ENCODE measurements at places on chromosomes 12 and 14. TPM values are rescaled to one million over a fixed set of nuclear protein-coding genes. Genes with fewer than 3 reads are reported as not detected.

Gene CBLN3
- polyA plus RNA-seq = 0.46 TPM

GRCh38 chr14:89630101-89630829 is 213.2 kb upstream of the FOXN3 start:
- DNase-seq = no peak
- no peaks in the 10 kb centered on the region for H3K27me3 ChIP-seq
- H3K27ac ChIP-seq = no peak overlapping the region
- H3K4me1 ChIP-seq = peaks cover 4% of the 10 kb centered on the region
- H3K4me3 ChIP-seq = no peak overlapping the region
- H3K36me3 ChIP-seq = no peaks in the 10 kb centered on the region

DNA sequence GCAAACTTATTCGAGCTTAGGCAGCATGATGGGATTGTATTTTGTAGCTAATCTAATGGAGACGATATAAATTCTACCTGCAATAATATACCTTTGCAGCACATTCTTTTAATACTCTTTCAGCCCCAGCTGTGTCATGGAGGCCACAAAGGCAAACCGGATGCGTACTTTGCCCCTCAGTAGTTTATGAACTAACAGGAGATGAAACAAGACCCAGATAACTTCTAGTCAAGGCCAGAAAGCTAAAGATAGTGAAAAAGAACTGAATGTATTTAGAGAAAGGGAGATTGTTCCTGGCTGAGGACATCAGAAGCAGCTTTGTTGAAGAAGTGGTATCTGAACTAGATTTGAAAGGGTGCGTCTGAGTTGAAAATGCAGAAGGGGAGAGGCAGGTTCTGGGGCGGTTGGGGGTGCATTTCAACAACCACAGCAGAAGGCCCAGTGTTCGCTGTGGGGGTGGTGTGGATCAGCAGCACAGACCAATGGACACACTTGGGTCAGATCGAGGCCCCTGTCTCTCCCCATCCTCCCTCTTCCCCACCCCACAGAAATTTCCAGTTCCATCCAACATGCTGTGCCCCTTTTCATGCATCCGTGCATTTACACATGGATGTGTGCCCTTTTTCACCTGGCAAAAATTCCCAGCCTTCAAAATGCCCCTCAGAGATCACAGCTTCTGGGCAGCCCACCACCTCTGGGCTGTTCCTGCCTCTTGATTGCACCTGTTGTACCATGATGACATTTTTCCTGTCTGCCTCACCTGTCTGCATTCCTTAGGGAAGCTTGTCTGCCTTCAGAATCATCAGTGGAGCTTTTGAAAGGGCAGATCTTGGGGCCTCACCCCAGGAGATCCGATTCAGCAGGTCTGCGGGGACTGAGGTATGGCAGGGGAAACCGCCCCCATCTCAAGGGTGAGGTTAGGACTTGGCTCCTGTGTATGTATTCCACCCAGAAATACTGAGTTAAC is 2.2 kb downstream of the ZNF839 start:
- H3K27ac ChIP-seq = no peak overlapping the region
- peaks cover 30% of the 10 kb centered on the region for H3K4me1 ChIP-seq
- no peak overlapping the region for H3K4me3 ChIP-seq
- DNase-seq = no peak
- H3K36me3 ChIP-seq = peaks cover 13% of the 10 kb centered on the region

DNA sequence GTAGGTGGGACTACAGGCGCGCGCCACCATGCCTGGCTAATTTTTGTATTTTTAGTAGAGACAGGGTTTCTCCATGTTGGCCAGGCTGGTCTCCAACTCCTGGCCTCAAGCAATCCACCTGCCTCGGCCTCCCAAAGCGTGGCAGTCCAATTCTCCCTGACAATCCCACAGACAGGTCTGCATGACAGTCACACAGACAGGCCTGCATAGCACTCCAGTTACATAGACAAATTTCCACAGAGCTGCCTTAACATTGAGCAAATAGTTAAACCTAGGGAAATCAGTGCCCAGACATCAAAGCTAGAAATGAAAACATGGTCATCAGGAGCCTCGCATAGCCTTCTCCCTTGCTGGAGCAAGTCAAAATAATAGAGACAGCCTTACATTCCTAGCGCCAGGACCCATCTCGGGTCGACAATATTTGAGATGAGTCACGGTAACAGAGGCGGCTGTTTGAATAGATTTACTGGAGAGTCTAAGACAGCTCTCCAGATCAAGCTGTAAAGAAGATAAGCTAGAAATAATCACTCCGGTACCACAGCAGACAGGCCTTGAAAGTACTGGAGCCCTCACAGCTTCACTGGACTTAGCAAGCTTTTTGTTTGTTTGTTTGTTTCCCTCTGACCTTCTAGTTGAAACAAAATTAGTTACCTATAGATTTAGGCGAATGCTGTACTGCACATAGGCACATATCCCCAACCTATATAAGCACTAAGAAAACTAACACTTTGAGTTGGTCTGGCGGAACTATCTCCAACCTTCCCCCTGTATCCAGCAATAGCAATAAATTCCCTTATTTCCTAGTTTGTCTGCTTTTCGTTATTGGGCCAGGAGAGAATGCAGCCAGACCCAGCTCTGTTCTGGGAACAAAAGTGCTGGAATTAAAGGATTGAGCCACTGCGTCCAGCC is 23.8 kb upstream of the PYROXD1 start:
- no peak for DNase-seq
- no peak overlapping the region for H3K4me3 ChIP-seq
- H3K27ac ChIP-seq = no peak overlapping the region

Gene RXYLT1
- polyA plus RNA-seq = 5.8 TPM

- H3K27ac ChIP-seq = no peak overlapping the region
- peaks cover 15% of the 10 kb centered on the region for H3K36me3 ChIP-seq
- H3K4me1 ChIP-seq = peaks cover 64% of the 10 kb centered on the region
Measured at GRCh38 chr12:103933237-103933636, 3.0 kb downstream of the HSP90B1 start.

DNA sequence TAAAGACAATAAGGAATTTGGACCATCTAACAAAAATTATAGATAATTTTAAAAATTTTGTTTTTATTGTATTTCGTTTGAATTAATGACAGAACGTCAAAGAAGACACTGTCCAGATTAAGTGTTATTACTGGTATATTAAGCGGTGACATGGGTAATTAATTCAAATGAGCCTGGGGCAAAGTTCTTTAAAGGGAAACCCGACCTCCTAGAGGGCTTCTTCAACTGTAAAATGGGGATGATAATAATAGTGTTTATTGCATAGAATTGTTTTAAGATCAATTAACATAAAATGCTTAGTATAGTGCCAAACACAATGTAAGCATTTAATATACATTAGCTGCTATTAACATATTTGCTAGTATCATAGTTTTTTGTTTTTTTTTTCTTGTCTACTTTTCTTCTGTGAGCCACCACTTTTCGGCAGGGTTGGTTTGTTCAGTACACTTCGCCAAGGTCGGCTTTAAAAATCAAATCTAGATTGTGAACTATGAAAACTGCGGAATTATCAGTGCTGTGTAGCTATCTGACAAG is 514 bp upstream of the LARP4 start:
- H3K27me3 ChIP-seq = no peaks in the 10 kb centered on the region
- no peak for DNase-seq
- H3K4me3 ChIP-seq = peak overlapping the region; percentile 79
- H3K36me3 ChIP-seq = no peaks in the 10 kb centered on the region
- peak overlapping the region; percentile 87 for H3K27ac ChIP-seq

- H3K4me1 ChIP-seq = peaks cover 13% of the 10 kb centered on the region
- H3K27ac ChIP-seq = no peak overlapping the region
- no peak overlapping the region for H3K4me3 ChIP-seq
- H3K27me3 ChIP-seq = no peaks in the 10 kb centered on the region
Measured at GRCh38 chr12:29771786-29772185, 12.0 kb downstream of the TMTC1 start.

GRCh38 chr12:68773582-68773981 is 27.6 kb downstream of the SLC35E3 start:
- no peak overlapping the region for H3K27ac ChIP-seq
- H3K36me3 ChIP-seq = no peaks in the 10 kb centered on the region
- H3K4me3 ChIP-seq = no peak overlapping the region
- DNase-seq = no peak
- H3K4me1 ChIP-seq = no peaks in the 10 kb centered on the region

DNA sequence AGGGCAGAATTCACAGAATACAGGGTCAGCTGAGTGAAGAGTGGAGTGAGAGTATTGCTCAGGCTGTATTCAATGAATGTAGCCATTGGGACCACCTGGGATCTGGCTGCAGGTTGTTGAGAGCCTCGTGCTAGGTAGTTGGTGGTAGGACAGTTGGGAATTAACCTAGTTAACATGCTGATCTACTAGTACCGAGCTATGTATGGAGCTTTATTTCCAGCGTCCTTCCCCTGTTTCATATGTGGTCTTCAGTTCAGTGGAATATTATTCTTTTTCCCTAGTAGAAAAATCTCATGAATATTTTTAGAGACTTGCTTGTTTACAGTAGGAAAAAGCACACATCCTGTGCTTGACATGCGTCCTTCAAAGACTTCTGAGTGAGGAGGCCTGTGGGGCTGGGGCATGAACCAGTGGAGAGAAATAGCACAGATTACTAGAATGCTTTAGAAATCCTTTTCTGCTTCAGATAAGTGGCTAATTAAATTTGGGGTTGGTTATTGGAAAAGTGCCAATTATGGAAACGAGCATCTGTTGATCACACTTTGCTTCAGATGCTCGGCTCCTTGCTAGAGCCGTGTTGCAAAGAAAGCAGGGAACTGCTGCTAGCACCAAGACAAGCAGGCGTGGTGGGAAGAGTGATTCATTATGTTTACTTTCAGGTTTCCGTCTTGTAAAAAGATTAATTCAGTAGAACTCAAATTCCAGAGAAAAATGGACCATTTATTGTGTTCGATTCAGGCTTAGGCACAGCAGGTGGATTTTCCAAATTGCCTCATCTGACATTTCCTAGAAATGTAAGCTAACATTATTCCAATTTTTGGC is 53.6 kb downstream of the ARF6 start:
- DNase-seq = no peak
- H3K27ac ChIP-seq = peak overlapping the region; percentile 14
- H3K4me1 ChIP-seq = peaks cover 4% of the 10 kb centered on the region
- H3K36me3 ChIP-seq = no peaks in the 10 kb centered on the region
- no peak overlapping the region for H3K4me3 ChIP-seq

Gene DHRS2
- polyA plus RNA-seq = 0.54 TPM

DNA sequence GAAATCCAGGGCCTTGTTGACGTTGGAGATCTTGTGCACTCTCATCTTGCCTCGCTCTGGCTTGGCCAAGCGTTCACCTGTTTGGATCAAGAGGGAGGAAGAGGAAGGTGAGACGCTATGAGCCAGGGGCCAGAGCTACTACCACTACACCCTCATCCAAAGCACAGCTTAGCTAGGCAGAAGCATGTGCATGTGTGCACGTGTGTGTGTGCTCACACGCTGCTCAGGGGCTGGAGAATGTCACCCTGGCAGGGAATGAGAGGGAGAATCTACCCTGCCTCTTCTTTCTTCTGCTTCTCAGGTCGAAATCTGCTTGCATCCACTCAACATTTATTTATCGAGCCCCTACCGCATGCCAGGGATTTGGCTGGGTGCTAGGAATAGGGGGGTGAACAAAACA is 58.1 kb downstream of the ACTN1 start:
- no peak overlapping the region for H3K4me3 ChIP-seq
- no peak for DNase-seq
- peaks cover 27% of the 10 kb centered on the region for H3K36me3 ChIP-seq
- no peaks in the 10 kb centered on the region for H3K4me1 ChIP-seq

Gene HEATR5A
- 9.3 TPM for polyA plus RNA-seq

- H3K27me3 ChIP-seq = no peaks in the 10 kb centered on the region
- DNase-seq = no peak
- no peak overlapping the region for H3K27ac ChIP-seq
- peaks cover 11% of the 10 kb centered on the region for H3K36me3 ChIP-seq
Measured at GRCh38 chr14:35688126-35688826, 120.8 kb downstream of the RALGAPA1 start.

Gene PIGH
- 14.1 TPM for polyA plus RNA-seq

DNA sequence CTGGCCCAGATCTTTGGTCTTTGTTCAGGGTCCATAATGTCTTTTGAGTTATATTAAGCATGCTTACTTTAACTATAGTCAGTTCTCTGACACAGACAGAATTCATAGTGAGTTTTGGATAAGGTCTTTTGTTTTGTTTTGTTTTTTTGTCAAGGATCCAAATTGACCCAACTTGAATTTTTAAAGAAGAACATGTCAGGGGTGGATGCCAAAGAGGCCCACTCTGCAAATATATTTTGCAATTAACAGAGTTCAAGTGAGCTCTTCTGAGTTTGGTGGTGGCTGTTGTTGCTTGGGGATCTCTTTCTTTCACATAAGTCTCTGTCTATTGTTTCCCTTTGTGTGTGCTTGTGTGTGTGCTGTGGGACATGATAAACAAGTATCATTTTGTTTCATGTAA is 34.4 kb upstream of the PMCH start:
- no peak overlapping the region for H3K4me3 ChIP-seq
- no peaks in the 10 kb centered on the region for H3K36me3 ChIP-seq
- H3K4me1 ChIP-seq = no peaks in the 10 kb centered on the region
- H3K27me3 ChIP-seq = no peaks in the 10 kb centered on the region
- no peak for DNase-seq

Gene KRAS
- 22.4 TPM for polyA plus RNA-seq

DNA sequence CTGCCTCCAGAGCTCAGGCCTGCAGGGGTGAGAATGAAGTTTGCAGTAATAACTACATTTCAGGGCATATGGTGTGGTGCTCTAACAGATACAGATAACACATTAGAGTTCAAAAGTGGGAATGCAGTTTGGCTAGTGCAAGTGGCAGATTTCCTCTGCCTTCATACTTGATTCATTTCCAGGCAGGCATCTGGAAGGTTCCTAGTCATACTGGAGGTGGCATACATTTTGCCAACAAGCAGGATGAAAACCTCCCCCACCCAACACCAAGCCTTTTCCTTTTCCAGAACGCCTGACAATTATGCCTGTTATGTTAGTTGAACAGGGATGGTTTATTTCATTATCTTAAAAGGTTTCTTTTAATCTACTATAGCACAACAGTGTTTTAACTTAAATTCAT is 24.3 kb downstream of the VTI1B start:
- H3K27me3 ChIP-seq = no peaks in the 10 kb centered on the region
- H3K27ac ChIP-seq = peak overlapping the region; percentile 24
- no peak for DNase-seq
- peaks cover 22% of the 10 kb centered on the region for H3K36me3 ChIP-seq

DNA sequence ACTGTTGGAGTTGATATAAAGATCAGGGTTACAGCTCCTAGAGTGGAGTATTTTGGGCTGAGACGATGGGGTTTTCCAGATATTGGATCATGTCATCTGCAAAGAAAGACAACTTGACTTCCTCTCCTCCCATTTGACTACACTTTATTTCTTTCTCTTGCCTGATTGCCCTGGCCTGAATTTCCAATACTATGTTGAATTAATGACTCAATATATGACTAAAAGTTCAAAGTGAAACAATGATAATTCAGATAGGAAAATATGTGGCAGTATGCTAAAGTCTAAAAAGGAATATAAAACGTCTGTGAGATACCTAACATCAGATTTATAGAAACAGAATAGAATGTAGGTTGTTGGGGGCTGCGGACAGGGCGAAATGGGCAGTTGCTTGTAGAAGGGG is 72.2 kb downstream of the BHLHE41 start:
- H3K27me3 ChIP-seq = no peaks in the 10 kb centered on the region
- no peak for DNase-seq
- H3K27ac ChIP-seq = no peak overlapping the region
- H3K36me3 ChIP-seq = no peaks in the 10 kb centered on the region
- no peak overlapping the region for H3K4me3 ChIP-seq

Data from sigmoid colon (tissue), 7 donors.